ENCODE measurements at places on chromosomes 13 and 19.

GRCh38 chr13:25771641-25772478 is 280.0 kb downstream of the SHISA2 start:
- DNase-seq: no peak

DNA sequence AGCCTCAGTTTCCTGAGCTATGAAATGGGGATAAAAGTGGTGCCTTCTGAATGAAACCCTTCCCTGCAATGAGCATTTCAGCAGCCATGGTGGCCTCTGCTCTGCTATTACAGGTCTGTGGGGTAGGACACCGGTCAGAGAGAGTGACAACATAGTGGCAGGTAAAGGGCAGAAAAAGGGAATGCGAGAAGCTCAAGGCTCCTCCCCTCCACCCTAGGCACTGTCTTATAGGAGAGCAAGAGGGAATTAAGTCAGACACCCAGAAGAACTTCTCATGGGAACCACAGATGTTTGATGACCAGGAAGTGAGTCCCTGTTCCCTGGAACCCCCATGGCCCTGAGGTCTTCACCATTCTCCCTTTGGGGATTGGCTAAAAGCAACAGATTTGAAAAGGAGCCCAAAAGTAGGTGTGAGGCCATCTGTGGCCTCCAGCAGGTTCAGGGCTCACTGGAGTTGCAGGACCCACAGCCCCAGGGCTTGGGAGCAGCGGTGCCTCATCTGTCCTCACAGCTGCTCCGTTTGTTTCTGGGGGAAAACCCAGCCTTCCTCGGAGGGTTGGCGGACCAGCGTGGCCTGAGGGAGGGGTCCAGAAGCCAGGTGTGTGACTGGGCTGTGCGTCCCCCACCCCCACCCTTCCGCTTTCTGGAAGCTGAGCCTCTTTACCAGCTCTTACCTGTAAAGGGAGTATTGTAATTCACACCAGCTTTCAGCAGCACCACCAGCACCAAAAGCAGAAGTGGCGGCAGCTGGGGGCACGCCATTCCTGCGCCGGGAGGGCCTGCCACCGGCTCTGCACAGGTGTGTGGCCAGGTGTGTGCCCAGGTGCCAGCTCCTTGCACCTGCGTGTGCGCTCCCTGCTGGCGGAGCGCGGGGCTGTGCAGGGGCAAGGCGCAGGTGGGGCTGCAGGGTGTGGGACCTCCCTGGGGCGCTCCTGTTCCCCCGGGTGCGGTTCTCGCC is 19.4 kb downstream of the IQCN start:
- no peak for DNase-seq

DNA sequence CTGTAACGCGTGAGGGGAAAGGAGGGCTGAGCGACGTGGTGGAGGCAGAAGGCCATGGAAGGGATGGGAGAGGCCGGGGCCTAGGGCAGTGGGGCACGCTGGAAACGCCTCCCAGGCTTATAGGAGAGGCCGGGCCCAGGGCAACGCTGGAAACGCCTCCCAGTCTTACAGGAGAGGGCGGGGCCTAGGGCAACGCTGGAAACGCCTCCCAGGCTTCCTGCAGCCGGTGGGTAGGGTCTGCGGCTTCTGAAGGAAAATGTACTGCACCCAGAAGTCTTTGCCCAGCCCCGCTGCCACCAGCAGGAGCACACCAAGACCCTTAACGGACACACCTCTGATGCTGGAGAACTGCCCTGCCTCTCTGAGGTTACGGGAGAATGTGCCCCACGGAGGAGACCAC is 9.1 kb downstream of the CACTIN start:
- DNase-seq: no peak

- DNase-seq: no peak
Measured at GRCh38 chr13:36288794-36289391, 8.7 kb downstream of the CCDC169 start.

DNA sequence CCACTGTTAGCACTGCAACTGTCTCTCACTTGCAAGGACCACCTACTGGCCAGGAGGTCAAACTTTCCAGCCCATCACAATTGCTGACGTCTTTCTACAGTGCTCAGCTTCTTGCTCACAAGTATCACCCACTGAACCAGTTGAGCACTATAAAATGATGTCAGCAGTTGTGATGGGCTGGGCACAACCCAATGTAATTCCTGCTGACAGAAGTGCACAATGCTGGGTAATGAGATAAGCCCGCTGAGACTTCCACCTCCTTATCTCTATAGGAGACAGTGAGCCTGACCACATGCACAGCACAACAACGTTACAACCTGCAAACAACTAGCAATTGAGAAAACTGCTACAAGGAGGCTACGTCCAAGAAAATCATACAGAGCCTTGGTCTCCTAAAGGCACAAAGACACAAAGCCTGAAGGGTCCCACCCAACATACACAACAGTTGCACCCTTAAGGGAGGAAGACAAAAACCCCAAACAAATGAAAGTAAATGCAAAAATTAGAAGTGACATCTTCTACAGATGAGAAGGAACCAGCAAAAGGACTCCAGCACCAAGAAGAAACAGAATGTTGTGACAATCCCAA is 273.2 kb downstream of the LIG4 start:
- no peak for DNase-seq

DNA sequence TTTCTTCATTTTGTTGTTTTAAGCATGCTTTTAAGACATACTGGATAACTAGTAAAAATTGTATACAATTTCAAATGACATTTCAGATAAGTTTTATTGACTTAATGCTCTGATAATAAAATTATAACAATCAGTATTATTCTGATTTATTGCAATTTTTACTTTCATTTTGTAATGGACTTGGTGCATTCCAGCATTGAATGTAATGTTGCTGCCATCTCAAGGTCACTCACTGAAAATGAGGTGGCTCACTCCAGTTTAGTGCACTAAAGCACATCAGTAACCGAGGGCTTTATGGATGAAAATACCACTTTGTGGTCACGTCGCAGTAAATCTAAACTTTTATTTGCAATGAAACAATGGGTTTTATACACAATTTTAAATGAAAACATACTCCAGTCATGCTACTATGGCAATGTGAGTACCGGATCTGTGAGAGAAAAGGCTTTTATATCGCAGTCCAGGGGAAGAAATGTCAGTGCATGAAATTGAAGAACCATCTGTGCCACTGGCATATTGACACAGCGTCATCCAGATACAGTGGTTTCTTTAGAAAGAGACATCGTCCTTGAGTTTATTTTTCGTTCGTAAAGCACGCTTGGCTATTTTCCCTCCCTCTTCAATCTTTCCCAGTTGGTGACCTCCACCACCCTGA is 20.7 kb upstream of the ZNF507 start:
- DNase-seq: no peak
